ENCODE measurements at places on chromosomes 2 and 18. TPM values are rescaled to one million over a fixed set of nuclear protein-coding genes. Genes with fewer than 3 reads are reported as not detected.
A peak's percentile ranks its signal among the peaks of the same experiment; 100 is the strongest.

The PSMD14 gene
- total RNA-seq = 71.0 TPM

The LONRF2 gene
- total RNA-seq = 0.33 TPM

- no peak overlapping the region for H3K27ac ChIP-seq
- no peaks in the 10 kb centered on the region for H3K27me3 ChIP-seq
- peaks cover 7% of the 10 kb centered on the region for H3K4me1 ChIP-seq
- H3K36me3 ChIP-seq = no peaks in the 10 kb centered on the region
These were observed 347.1 kb downstream of the CLIP4 start for GRCh38 chr2:29462293-29462692.

The SCN9A gene
- total RNA-seq = 8.2 TPM

DNA sequence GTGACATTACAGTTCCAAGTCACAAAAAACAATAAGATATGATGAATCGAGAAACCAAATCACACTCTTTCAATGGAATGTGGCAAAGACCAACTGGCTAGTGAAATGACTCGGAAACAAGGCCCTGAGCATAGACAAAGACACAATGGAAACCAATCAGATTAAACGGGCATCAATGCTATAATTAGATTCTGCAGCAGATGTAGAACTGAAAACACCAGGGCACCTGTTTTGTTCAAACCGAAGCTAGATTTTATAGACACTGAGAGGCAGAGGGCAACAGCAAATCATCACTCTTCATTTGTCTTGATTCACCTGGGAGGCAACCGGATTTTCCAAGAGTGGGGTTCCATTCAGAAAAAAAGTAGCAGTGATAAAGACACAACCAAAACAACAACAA is 92.8 kb upstream of the BARD1 start:
- DNase-seq = no peak
- no peak overlapping the region for H3K4me3 ChIP-seq
- H3K27me3 ChIP-seq = no peaks in the 10 kb centered on the region
- H3K36me3 ChIP-seq = peaks cover 3% of the 10 kb centered on the region
- peaks cover 19% of the 10 kb centered on the region for H3K4me1 ChIP-seq

The HNMT gene
- total RNA-seq = 2.8 TPM

GRCh38 chr2:128028668-128029054 is 802 bp upstream of the SAP130 start:
- no peak overlapping the region for H3K27ac ChIP-seq
- peaks cover 31% of the 10 kb centered on the region for H3K27me3 ChIP-seq
- 0 out of 2 replicates have a peak, but pooled peaks cover 2% of the 10 kb centered on the region for H3K36me3 ChIP-seq
- peak overlapping the region; percentile 74 for H3K4me3 ChIP-seq
- peaks cover 11% of the 10 kb centered on the region for H3K4me1 ChIP-seq

- H3K4me3 ChIP-seq = no peak overlapping the region
- peaks cover 11% of the 10 kb centered on the region for H3K36me3 ChIP-seq
- no peaks in the 10 kb centered on the region for H3K27me3 ChIP-seq
- no peaks in the 10 kb centered on the region for H3K4me1 ChIP-seq
These were observed 67.8 kb downstream of the PTGR3 start for GRCh38 chr18:75141166-75141565.

The DNMT3A gene
- 154 TPM for total RNA-seq

DNA sequence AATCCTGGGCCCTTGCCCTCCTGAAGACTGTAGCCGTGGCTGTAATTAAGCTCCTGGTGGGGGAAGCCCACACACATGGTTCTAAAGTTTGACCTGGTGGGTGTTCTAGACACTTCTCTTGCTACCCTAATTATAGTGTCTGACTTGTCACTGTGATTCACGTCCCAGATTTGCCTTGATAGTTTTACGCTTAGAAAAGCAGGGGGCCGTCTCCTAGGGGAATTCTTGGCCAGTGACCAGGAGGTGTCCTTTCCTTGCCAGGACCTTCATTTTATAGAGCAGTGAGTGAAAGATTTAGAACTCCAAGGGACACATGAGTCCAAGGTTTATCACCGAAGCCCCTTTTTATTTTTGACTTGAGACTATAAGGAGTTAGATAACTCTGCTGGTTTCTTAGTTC is 9.0 kb downstream of the TMEM214 start:
- H3K4me3 ChIP-seq = no peak overlapping the region
- no peaks in the 10 kb centered on the region for H3K4me1 ChIP-seq
- H3K27me3 ChIP-seq = no peaks in the 10 kb centered on the region
- H3K27ac ChIP-seq = no peak overlapping the region
- DNase-seq = no peak

- peaks cover 2% of the 10 kb centered on the region for H3K27me3 ChIP-seq
- H3K27ac ChIP-seq = no peak overlapping the region
- no peaks in the 10 kb centered on the region for H3K36me3 ChIP-seq
- peak; percentile 5 for DNase-seq
- H3K4me1 ChIP-seq = no peaks in the 10 kb centered on the region
- H3K4me3 ChIP-seq = no peak overlapping the region
These were observed 10.8 kb upstream of the SNED1 start for GRCh38 chr2:240987588-240987987.

GRCh38 chr2:57443973-57444521 is 602.6 kb upstream of the VRK2 start:
- no peaks in the 10 kb centered on the region for H3K27me3 ChIP-seq
- no peaks in the 10 kb centered on the region for H3K4me1 ChIP-seq
- DNase-seq = no peak
- no peaks in the 10 kb centered on the region for H3K36me3 ChIP-seq
- no peak overlapping the region for H3K4me3 ChIP-seq

DNA sequence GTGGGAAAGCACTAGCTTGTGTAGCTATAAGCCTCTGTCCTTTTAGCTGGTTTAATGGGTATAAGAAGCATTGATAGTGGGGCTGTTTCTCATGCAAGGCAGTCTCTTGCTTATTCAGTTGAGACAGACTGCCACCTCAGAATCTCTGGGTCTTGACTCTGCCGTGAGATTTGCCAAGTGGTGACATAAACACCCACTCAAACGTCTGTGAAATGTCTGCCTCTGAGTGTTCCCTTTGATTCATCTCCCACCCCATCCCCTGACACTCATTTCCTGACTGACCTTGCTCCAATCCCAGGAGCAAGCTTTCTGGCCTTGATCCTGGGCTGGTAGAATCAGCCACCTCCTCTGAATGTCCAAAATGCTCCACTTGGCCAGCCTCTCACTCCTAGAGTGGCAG is 141.9 kb upstream of the RBMS1 start:
- no peak overlapping the region for H3K4me3 ChIP-seq
- no peak overlapping the region for H3K27ac ChIP-seq
- H3K4me1 ChIP-seq = peaks cover 19% of the 10 kb centered on the region

DNA sequence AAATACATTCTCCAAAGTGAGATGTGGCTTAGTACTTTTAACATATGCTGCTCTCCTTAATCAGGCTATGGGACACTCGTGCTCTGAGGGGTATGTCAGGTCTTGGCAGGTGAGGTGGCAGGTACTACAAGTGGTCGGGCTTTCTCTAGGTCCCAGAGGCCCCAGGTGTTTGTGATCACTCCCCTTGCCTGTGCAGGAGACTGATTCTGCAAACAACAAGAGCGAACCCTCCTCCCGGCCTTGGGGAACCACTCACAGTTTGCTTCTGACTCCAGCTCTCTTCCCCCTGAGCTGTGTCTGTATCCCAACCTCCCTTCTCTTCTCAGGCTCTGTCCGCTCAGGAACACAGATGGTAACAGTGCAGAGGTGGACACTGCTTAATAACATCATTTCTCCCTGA is 48.1 kb downstream of the ATOH8 start:
- no peak for DNase-seq
- H3K36me3 ChIP-seq = no peaks in the 10 kb centered on the region
- no peak overlapping the region for H3K4me3 ChIP-seq

The CLHC1 gene
- total RNA-seq = 6.9 TPM

The PDE1A gene
- total RNA-seq = 0.25 TPM

The TP53I3 gene
- 33.1 TPM for total RNA-seq

GRCh38 chr2:202847693-202848524 is 23.7 kb downstream of the ICA1L start:
- no peaks in the 10 kb centered on the region for H3K4me1 ChIP-seq
- no peak overlapping the region for H3K4me3 ChIP-seq
- no peak for DNase-seq
- no peaks in the 10 kb centered on the region for H3K27me3 ChIP-seq
- H3K27ac ChIP-seq = no peak overlapping the region

- H3K27me3 ChIP-seq = no peaks in the 10 kb centered on the region
- H3K36me3 ChIP-seq = peaks cover 57% of the 10 kb centered on the region
- no peak for DNase-seq
- no peak overlapping the region for H3K27ac ChIP-seq
- peaks cover 6% of the 10 kb centered on the region for H3K4me1 ChIP-seq
These were observed 35.4 kb downstream of the NTSR2 start for GRCh38 chr2:11634584-11634983.

The OSBPL6 gene
- 8.3 TPM for total RNA-seq

DNA sequence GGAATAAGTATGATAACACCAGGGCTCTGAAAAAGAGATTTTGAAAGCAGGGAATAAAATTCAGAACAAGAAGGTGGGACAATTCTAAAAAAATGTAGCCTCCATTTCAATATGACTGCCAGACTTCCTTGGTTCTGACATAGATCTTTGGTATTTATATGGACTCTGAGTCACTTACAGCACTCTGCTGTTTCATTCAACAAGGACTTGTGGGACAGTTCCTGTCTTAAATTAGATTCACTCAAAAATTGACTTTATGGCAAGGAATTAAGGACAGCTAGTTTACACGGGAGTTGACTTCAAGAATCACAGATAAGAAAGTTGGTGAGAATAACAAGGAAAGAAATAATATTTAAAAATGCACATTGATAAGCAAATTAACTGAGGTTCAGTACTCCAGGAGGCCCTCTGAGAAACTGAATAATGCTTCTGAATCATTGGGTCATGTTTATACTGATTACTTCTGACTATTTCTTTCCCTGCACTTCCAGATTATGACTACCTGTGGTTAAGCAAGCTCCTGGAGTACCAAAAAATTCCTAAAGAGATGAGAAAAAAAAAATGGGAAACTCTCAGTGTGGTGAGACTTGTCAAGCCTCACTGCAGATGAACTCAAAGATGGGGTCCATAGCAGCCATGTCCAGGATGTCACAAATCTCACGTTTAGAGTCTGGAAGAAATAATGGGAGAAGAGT is 828.3 kb upstream of the PIK3C3 start:
- H3K36me3 ChIP-seq = peaks cover 4% of the 10 kb centered on the region
- no peak overlapping the region for H3K4me3 ChIP-seq
- DNase-seq = no peak

DNA sequence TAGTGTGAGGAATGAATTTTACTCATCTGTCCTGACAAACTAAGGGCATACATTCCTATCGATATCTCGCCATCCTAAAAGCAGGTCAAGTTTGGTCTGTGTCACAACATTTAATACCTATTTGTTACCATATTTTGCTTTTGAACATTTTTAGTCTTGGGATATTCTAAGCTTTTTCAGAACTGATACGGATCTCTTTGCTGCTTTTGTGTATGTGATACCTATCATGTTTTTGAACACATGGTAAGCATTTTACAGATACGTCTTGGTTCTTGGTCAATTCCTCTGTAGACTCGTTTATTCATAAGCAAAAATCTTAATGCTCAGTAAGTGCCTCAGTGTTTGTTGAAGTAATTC is 592 bp downstream of the ZNF397 start:
- DNase-seq = no peak
- no peaks in the 10 kb centered on the region for H3K27me3 ChIP-seq
- H3K36me3 ChIP-seq = peaks cover 43% of the 10 kb centered on the region

DNA sequence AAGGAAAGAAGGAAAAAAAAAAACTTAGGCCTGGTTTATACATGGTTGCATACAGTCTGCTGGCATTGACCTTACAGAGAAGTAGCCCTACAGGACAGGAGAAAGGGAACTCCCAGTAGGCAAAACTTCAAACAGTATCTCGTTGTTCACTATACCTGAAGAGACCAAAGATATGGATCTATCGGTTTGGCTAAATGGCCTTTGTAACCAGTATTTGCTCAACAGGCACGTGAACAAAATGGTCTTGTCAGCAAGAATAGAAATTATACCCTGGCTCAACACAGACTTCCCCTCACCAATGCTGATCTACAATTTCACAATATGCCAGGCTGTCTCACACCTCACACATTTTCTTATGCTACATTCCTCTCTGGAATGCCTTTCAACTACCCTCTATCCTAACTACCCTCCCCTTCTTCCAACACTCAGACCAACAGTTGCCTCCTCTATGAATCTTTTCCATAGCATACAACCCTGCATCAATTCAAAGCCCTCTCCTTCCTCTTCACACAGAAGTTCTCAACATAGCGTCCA is 13.7 kb downstream of the HYCC2 start:
- no peak overlapping the region for H3K4me3 ChIP-seq
- DNase-seq = no peak
- H3K27me3 ChIP-seq = no peaks in the 10 kb centered on the region
- no peaks in the 10 kb centered on the region for H3K36me3 ChIP-seq
- peak overlapping the region; percentile 17 for H3K27ac ChIP-seq

DNA sequence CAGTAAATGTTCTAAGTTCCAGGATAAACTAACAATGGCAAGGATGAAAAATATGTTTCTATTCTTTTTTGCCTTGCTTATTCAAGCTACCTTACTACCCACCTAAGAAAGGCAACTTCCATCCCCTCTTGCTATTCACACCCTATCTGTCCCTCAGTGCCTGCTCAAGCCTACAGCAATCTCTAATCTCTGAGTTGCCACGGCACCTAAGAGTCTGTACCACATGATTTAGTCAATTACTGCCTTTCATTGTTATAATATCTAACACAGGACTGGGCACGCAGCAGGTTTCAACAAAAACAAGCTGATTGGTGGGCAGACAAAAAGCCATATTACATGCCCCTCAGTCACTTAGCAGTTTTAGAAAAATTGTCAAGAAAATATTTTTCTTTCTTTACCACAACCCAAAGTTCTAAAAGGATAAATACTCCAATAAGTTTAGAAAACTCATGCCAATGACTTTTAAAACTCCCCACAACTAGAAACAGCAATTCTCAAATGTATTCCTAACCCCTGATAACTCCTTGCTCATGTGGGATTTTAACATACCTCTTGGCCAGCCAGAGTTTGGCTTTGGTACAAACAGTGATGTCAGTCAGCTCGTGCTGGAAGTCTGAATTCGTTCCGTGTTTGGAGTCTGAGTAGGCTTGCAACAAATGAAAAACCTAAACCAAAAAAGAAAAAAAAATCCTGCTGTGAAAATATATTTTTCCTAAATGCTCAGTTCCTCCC is 117.3 kb upstream of the ZFP36L2 start:
- peaks cover 47% of the 10 kb centered on the region for H3K4me1 ChIP-seq
- no peak overlapping the region for H3K4me3 ChIP-seq
- no peaks in the 10 kb centered on the region for H3K36me3 ChIP-seq
- peak overlapping the region; percentile 30 for H3K27ac ChIP-seq
- H3K27me3 ChIP-seq = no peaks in the 10 kb centered on the region

DNA sequence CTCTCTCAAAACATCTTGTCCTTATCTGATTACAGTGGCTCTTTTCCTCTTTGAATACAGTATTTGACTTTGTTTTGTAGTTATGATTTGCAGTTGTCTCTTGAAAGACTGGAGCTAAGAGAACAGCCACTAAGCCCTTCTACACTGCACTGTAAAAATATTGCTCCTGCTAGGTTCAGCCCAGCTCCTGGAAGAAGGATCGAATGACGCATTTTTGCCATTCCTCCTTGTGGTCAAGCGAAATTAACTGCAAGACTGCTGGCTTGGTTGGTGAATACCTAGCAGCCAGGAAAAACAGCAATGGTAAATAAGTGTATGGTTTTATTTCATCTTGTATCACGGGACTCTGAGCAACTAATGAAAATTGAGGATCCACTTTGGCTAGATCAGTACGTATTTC is 407.8 kb upstream of the CDH2 start:
- H3K36me3 ChIP-seq = no peaks in the 10 kb centered on the region
- H3K4me1 ChIP-seq = peaks cover 23% of the 10 kb centered on the region
- no peak overlapping the region for H3K4me3 ChIP-seq
- peak; percentile 17 for DNase-seq
- no peaks in the 10 kb centered on the region for H3K27me3 ChIP-seq
- peak overlapping the region; percentile 72 for H3K27ac ChIP-seq

The AKAIN1 gene
- total RNA-seq = not detected
